ENCODE measurements at places on chromosomes 4 and X.

- DNase-seq = no peak
These were observed 159.2 kb upstream of the NDST4 start for GRCh38 chr4:115272594-115272993.

- no peak for DNase-seq
These were observed 14.8 kb upstream of the MAEA start for GRCh38 chr4:1274871-1275270.

GRCh38 chr4:145736241-145736831 is 56.4 kb downstream of the C4orf51 start:
- DNase-seq = no peak

DNA sequence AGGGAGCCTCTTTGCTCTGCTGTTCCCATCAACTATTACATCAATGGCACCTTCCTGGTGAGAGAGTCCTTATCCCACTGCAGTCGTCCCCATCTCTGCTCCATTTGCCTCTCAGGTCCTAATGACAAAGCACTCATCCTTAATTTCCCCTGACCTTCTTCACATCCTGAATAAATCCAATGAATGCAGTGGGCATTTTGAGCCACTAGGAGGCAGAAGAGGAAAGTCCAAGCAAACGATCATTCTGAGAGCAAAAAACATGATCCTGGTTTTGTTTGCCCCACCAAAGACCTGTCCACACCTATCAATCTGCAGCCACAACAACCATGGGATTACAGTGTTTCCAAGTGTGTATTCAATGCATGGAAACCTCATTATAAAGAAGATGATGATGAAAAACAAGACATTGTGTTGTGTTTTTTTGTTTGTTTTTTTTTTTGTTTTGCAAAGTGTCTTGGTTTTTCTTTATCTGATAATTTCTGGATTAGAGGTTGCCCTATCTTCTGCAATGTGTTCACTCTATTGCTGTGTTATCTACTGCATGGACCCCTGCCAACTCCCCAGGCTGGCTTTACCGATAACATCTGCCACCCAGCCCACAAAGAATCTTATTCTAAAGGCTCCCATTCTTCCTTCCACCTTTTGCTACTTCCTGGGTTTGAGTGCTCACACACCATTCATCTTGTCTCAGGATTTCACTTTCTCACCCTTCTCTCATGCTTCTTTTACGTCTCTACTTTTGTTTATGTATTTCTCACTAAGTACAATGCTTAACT is 207.2 kb downstream of the NLGN4X start:
- no peak for DNase-seq

DNA sequence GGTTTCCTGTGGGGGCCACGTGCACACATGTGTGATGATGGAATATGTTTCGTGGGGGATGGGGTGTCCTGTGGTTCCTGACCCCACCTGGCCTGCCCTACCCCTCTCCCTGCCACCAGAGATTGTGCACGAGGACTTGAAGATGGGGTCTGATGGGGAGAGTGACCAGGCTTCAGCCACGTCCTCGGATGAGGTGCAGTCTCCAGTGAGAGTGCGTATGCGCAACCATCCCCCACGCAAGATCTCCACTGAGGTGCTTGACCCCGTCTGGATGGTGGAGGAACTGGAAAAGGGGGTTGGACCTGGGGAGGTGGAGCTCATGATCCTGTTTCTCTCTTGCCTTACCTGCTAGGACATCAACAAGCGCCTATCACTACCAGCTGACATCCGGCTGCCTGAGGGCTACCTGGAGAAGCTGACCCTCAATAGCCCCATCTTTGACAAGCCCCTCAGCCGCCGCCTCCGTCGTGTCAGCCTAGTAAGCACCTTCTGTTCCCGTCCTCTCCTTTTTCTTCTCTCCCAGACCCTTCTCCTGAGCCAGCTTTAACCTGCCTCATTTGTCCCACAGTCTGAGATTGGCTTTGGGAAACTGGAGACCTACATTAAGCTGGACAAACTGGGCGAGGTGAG is 5.9 kb downstream of the CDK16 start:
- DNase-seq = no peak

DNA sequence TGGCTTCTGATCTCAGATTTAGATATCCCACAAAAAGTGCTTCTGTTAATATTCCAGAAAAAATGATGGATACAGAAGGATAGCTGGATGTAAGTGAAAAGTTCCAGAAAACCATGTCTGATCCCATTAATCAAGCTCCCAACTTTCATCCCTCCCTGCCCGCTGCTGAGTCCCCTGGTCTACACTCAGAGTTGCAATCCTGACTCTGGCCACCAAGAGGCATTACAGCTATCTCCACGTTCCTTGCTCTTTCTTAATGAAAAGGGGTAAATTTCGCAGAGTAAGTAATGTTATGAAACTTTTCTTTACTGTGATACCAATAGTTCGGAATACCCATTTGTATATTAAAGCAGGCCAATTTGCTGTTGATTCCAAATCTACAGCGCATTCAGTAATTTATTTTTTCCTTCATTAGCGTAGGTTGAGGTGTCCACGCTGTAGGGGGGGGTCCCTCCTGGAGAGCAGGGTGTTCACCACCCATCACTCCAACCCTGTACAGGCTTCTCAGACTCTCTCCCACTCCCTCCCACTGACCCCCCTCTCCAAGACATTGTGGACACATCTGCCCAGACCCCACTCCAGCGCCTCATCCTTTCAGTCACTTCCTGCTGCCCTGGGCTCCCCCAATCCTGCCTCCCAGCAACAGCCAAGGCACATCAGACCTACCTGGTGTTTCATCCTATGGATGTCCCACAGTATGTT is 55.1 kb downstream of the RAB40A start:
- DNase-seq = no peak

DNA sequence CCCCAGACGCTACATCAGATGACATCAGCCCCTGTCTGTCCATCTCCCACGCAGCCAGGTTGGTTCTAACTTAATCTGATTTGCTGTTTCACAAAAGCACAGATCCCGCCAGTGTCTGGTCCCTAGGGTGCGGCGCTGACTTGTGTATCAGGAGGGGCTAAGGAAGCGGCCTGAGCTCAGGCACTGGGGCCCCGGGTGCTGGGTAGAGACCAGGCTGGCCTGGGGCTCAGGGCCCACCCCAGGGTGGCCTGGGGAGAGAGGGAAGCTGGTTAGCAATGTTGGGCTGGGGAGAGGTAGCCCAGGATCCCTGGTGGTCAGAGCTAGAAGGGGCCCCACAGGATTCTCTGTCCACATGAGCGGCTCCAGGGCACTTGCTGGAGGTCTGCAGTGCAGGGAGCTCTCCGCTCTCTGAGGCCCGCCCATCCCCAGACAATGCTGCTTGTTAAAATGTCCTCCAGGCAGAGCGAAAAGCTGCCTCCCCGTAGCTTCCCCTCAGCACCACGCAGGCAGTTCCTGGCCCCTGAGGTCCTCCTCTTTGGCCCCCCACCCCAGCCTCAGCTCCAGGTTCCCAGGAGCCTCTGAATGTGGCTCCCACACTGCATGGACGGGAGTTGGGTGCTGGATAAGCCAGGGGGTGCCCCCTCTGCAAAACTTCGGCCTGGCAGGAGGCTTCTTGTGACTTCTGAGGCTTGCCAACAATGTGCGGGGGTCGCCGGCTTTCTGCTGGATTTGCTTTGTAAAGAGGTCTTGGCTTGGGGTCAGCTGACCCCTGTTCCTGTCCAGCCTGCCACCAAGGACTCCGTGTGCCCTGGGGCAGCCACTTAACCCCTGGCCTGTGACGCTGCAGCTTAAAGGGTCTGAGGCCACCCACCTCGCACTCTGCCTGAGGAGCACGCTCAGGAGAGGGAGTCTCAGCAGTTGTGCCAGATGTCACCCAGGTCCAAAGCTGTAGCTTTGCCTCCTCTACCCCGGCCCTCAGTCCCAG is 112.9 kb downstream of the CPZ start:
- DNase-seq = no peak

GRCh38 chr4:150289198-150289597 is 211.0 kb downstream of the DCLK2 start:
- no peak for DNase-seq

DNA sequence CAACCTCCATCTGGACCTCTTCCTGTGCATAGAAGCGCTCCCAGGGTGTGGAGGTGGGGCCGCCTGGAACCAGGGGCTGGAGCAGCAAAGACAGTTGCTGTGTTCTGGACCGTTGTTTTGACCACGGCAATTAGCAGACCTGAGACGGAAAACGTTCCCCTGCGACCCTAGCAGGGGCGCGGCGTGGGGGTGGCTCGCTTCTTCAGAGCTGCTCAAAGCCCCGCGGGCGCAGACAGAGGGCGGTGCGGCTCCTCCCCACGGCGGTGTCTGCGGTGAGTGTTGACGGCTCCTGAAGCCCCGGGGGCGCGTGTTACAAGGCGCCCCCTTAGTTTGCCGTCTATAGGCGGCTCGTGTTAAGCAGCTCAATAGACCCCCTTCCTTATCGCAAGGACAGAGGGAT is 79.2 kb downstream of the TRIML1 start:
- DNase-seq = no peak

GRCh38 chrX:16737024-16737423 is 17.6 kb downstream of the SYAP1 start:
- DNase-seq = no peak

DNA sequence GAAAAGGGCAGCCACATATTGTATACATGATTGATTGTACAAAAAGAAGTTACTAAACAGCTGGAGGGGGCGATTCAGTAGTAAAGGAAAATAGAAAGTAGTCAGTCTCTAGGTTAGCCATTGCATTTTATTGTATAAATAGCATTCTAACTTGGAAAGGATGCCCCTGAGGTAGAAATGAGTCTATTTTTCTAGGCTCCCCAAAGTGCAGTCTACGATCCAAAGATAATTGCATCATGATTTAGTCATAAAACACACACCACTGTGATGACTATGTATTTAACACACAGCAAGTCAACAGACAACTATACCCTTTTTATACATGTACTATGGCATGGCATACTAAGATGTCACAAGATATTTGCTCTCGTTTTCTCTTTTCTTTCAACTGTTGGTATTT is 204.9 kb downstream of the APBB2 start:
- DNase-seq = no peak

Measured in T-cell (primary cell).